ENCODE measurements at places on chromosomes 2 and 18.

DNA sequence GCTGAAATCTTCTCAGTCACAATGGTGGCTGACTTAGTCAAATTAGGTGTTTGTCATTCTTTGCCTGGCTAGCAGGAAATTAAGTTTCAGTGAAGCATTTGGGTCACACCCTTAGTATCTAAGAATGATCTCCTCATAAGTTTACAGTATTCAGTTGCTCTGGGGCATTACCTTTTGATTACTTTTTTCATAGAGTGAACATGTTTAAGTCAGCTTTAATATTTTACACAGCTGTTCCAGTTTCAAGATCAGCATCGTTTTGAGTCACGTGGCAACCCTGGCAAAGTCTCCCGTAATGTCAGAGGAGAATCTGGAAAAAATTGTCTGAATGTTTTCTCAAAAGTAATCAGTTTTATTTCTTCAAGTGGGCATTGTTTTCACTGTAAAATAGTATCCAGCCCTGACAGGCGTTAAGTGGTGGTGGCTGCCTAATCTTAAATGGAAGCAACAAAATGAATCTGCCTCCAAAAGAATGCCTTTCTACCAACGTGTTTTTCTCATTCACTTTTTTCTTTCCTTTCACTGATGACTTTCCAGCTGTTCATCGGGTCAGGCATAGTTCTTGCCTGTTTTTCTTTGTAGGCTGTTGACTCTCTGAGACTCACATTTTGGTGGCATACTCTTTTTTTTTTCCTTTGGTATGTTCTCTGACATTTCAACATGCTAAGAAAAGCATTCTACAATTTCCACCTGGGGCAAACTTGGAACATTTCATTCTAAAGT, 319.6 kb upstream of the TCF4 start:
- no peak for DNase-seq

DNA sequence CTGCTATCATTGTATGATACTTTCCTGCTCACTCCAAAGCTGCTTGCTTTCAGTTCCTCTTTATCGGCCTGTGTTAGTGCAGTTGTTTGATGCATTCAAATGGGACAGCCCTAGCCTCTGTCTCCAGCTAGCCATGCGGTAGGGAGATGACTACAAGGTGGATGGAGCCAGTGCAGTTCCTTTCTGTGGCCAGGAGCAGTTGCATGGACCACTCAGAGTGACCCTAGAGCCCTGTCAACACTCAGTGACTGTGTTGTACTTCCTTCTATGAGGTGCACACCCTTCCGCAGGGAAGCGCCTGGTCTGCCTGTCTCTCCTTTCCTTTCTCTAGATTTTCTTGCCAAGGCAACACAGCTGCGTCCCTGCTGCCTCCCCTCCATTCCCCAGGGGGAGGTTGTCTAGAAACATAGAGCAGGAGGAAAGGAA, 33.8 kb downstream of the KCNS3 start:
- no peak for DNase-seq

DNA sequence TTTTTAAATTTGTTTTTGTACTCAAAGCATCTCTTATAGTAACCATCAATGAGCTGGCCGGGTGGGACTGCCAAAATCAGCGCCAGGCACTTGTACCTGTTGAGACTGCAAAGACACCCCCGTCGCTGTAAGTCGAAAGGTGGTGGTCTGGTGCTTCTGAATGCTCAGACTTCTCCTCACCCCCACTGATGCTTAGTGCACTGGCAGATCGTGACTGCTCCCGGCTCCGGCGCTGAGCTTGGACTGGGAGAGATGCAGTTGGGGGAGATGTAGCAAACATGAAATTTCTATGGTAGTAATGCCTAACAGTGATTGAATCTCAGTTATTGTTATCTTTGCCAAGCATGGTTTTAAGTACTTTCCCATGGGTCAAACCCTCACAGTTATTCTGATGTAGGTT, 80.6 kb downstream of the RIF1 start:
- no peak for DNase-seq

- no peak for DNase-seq
These were observed 201.5 kb downstream of the SP3 start for GRCh38 chr2:173763641-173764040.

DNA sequence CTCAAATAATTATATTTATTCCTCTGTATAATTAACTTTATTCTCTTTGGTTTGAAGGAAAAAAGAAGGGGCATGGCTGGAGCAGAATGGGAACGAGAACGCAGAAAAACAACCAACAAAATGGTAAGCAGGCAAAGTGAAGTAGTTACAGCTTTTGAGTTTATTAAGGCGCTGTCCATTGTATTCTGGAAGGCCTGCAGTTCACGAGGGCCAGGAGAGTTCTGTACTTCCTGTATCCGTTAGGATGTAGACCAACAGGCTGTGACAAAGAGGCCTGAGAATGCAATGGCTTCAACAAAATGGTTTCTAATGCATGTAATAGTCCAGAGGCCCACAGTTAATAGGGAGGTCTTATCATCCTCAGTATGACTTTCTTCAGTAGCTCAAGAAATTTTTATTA, 32.5 kb upstream of the SP100 start:
- no peak for DNase-seq

DNA sequence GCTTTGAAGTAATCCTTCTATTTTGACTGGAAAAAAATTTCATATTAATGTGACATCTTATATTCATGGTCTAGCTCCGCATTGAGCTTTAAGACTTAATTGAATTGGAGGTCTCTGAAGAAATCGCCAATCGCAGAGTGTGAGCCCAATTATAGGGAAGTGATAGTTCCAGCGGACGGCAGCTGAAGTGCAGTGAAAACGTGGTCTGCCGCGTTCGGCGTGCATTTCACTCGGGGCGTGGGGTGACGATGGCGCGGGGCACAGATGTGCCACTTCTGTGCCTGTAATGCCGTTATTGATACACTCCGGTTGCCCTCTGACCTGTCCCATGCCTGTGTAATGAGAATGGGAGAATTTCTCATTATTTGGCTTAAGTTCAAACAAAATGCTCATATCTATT, 106.7 kb downstream of the TSHZ1 start:
- no peak for DNase-seq

DNA sequence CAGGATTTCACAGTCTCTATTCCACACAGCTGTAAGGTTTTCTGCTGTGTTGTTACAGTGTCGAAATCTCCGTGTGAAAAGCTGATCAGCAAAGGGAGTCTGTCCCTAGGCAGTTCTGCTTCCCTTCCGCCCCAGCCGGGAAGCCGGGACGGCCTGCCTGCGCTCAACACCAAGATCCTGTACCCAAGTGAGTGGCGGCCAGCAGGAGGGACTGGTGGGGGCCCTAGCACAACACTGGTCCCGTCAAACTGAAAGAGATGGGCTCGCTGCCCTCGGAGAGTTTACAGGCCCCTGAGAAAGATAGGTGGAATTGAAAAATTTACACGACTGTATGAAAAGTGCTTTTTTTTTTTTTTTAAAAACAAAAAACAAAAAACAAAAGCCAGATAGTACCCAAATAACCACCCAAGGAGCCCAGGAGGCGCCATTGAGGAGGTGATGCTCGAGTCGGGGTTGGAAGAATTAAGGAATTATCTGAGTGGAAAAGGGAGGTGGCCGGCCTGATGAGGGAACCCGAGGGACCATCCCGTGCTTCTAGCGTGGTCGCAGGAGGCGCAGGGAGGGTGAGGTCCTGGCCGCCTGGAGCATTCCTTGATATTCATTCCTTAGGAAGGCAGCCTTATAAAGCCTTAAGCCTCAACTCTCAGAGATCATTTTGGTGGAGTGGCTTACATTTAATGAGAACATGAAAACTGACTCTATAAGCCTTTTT, 96.7 kb downstream of the DGKD start:
- no peak for DNase-seq

DNA sequence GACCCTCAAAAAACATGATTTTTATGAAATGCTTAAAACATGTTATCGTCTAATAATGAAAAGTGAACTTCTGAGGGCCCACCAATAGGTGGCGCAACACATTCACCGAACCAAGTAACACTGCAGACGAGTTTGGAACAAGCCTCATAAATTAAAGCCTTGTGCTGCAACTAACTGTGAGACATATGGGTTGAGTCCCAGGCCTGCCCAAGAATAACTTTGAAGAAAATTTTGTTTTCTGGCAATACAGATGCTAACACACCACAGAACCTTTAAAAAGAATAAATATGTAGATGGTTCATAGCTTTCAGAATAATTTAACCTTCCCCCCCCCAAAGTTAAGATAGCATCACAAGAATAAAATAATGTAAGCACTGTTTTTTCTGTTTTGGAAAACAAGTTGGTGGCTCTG, 285.9 kb downstream of the RNF144A start:
- DNase-seq, result peak; percentile 38

GRCh38 chr2:237122214-237122666, 36.6 kb downstream of the COPS8 start:
- DNase-seq, result peak; percentile 36

- no peak for DNase-seq
These were observed 165.6 kb downstream of the MREG start for GRCh38 chr2:215847718-215848117.

DNA sequence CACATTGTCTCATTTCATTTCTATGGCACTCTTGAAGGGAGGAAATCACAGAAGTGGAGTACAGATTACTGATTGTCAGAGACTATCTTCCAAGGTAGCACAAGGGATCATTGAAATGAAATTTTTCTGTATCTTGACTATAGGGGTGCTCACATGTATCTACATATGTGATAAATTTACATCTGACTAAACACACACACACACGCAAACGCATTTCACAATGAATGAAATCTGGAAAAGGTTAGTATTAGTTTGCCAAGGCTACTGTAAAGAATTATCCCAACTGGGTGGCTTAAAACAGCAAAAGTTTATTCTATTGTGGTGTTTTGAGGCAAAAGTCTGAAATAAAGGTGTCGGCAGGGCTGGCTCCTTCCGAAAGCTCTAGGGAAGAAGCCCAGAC, 144.6 kb downstream of the SH3BP4 start:
- no peak for DNase-seq

GRCh38 chr18:63319383-63320122, at the start of gene BCL2:
Gene BCL2 (minus strand): TSS chr18:63319769.
- no peak for DNase-seq

DNA sequence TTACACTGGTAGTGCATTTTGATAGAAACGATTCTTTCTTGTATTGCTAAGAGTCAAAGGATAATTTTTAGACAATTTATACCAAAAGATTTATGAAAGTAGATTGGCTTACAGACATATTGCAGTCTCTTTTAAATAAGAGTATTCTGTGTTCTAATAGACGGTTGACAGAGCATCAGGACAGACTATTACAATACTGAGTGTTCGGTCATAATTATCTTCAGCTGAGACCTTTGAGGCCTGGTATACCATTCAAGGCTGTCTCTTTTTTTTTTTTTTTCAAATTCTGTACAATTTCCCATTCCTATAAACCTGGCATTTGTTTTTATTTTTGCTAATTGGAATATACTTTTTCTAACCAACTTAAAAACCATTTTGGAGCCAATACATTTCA, 140.6 kb upstream of the NOSTRIN start:
- no peak for DNase-seq

GRCh38 chr2:128301501-128301966, 17.1 kb downstream of the HS6ST1 start:
- no peak for DNase-seq

- no peak for DNase-seq
These were observed 63.4 kb downstream of the MYO5B start for GRCh38 chr18:50131591-50131990.

GRCh38 chr2:36565712-36566111, 32.3 kb downstream of the FEZ2 start:
- DNase-seq, result no peak

DNA sequence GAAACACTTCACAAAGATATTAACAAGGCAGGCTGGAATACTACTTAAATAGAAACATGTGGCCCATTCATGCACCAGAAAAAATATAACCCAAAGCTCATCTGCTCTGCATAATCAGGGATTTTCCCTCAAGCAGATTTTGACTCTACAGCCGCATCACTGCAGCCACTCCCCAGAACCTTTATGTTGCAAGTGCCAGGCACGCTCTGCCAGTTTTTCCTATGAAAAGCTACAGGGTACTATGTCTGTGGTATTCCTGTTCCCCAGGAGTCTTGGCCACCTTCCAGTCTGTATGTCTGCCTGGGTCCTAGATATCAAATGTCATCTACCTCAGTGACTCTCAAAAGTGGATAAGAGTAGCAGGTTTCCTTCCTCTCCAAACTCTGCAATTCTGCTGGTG, 3.8 kb downstream of the COA5 start:
- DNase-seq, result no peak

DNA sequence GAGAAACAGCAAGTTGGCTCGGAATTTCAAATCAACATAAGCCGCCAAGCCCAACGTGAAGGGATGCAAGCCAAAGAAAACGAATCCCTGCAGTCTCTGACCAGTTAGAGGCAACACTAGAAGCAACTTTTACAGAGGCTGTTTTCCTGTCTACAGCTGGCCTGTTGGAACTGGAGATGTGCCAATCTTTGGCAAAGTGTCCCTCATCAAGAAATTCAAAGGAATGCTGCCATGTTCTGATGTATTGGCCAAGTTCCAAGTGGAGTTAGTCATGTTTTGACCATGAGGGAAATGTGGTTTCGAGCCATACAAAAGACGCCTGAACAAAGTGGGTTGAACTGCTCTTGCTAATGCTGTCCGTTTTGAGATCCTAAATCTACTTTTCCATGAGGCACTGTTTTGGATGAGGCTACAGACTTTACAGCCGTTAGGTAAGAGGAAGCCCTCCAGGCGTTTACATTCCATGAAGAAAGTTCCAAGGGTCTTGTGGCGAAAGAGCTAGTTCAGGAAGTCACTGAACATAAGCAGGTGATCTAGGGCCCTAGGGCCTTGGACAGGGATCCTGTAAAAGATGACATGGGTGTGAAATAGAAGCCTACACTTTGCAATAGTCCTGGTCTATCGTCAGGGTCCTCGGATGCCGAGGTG, 140.7 kb upstream of the PXDN start:
- no peak for DNase-seq

DNA sequence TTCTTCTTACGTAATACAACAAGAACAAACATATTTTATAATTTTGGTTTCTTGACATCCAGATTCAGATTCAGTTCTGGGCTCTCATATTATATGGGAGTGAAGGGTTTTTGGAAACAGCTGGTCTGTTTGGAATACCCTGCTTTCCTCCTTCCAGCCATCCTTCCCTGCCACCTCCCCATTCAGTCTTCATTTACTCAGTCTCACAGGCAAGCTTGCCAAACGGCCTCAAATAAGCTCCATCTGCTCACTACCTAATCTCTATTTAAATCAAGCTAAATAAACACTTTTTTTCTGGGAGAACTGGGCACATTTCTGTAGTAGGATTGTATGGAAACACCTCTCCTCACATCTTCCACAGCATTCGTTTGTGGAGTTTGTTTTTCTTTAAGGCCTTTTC, 147.5 kb downstream of the RND3 start:
- no peak for DNase-seq

- no peak for DNase-seq
These were observed 1.1 kb upstream of the SP9 start for GRCh38 chr2:174333372-174334277.

DNA sequence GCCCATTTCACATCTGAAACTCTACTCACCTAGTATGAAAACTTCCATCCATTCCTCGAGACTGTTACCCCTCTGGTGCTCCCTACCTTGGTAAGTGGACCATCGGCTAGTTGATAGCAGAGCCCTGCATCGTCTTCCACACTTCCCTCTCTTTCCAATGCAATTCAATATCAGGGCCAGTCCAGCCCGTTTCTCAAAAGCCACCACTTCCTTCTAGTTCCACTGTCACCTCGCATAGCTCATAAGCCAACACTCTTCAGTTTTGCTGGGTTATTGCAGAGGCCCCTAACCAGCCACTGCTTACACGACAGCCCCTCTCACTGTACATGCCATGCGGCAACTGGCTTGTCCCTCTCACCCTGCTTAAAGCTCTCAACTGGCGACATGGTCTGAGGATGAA, 10.2 kb upstream of the ZNF407 start:
- DNase-seq, result no peak

All from activated CD4-positive, alpha-beta T cell treated with anti-CD3 and anti-CD28 coated beads for 24 hours (primary cell).